ENCODE measurements at places on chromosomes 2 and 18.

DNA sequence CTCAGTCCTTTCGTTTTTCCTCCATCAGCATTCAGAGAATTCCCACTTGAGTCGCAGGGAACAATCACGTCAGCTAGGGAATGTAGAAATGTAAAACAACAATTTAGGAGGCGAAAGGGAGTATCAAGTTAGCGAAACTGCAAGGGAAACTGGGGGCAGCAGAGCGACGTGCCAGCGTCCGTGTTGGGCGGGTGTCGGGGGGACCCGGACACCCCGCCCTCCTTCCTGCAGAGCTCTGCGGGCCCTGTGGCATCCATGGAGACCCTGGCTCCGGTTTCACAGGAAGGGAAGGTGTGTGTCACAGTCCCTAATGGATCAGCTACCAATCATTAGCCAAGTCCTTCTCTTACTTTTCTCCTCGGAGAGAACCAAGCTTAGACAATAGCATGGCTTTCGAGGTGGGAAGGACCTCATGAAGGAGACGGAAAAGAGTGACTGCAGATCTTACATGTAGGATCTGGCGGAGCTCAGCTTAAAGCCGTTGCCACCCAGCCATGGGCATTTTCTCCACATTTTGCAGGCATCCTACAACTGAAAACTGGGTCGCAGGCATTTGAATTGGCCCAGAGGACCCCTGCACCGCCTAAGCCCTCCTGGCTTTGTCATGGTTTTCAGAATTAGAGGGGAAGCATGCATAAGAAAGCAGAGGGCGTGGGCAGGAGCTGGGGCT lies 33.7 kb downstream of the SOX11 start:
- DNase-seq = no peak

DNA sequence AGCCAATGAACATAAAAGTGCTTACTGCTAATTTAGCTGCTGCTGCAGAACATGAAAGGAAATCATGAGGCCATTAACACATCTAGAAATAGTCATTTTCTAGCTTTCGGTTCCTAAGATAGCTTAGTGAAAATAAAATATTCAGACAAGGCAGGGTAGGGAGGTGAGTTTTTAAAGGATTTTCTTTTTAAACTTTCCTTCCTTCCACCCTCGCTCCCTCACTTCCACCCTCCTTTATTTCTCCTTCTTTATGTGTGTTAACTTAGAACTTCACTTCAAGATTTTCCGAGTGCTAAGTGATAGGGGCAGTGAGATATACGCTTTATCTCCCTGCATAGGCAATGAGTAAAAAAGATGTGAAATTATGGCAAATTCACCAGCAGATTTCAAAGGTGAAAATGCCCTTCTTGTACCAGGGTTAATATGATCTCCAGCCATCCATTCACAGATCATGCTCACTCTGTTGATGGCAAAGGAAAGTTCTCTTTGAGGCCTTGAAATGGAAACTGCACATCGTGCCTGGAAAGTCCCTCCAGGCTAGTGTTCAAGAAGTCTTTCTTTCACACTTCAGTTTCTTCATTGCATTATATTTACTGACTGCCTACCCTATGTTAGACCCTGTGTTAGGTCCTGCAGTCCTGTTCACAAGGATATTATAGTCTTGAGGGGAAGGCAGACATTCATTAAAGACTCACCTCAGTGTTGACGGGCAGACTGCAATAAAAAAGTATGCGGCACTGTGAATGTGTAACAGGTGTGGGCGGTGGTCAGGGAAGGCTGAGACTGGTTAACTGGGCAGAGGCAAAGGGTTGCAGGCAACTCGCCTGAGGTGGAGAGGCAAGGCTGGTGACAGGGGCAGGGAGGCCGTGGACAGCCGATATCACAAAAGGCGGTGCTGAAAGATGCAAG lies 200.8 kb downstream of the PLCL1 start:
- no peak for DNase-seq

GRCh38 chr2:81598453-81598852 lies 1293.9 kb upstream of the LRRTM1 start:
- no peak for DNase-seq

DNA sequence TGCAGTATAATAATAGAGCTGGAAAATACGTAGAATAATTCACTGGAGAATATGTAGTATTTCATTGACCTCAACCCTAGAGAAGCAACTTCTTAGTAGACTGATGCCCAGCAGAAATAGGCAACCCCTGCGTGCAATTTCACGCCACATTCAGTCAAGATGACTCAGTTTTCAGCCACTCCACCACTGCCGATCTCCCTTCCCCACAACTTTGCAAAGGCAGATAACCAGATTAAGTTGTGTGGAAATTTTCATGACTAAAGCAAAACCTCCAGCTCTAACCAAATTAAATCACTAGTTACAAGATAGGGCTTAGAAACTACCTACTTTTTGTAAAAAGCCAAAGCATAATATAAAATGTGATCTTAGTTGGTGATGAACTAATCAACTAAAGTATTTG lies 63.3 kb upstream of the STK17B start:
- DNase-seq = no peak

DNA sequence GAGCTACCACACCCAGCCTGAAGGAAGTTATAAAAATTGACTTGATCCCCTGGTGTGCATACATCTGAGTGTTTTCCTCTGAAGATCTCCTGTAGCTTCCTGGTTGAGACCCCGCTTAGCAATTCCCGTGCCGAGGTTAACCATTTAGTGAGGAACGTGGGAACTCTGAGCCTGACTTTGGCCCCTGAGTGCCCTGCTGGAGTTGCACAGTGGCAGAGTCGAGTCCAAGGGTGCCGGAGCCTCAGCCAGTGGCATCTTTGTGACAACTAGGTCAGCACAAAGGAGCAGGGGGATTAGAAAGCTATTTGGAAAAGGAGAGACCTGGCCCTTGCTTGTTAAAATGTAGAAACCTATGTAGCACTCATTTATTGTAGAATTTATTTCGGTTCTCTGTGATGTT lies 561.2 kb upstream of the SALL3 start:
- no peak for DNase-seq

GRCh38 chr2:68237976-68238580 lies 14.3 kb downstream of the PPP3R1 start:
- no peak for DNase-seq

DNA sequence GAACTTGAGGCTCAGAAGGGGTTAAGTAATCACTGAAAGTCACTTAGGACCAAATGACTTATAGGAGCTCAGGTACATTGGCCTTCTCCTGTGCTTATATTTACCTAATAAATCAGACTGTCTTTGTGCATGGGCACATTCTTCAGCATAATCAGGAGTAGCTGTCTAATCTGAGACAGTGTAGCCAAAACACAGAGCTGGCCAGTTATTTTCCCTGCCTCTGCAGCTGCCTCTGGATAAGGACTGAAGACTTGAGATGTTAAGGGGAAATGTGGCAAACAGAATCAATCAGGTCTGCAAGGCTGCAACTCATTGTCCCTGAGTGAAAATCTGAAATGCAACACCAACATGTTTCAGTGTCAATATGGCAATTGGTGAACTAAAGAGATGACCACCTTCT lies 1.5 kb downstream of the FSHR start:
- DNase-seq = no peak

- no peak for DNase-seq
Observed at GRCh38 chr2:232588680-232589585, 38.4 kb downstream of the EIF4E2 start.

DNA sequence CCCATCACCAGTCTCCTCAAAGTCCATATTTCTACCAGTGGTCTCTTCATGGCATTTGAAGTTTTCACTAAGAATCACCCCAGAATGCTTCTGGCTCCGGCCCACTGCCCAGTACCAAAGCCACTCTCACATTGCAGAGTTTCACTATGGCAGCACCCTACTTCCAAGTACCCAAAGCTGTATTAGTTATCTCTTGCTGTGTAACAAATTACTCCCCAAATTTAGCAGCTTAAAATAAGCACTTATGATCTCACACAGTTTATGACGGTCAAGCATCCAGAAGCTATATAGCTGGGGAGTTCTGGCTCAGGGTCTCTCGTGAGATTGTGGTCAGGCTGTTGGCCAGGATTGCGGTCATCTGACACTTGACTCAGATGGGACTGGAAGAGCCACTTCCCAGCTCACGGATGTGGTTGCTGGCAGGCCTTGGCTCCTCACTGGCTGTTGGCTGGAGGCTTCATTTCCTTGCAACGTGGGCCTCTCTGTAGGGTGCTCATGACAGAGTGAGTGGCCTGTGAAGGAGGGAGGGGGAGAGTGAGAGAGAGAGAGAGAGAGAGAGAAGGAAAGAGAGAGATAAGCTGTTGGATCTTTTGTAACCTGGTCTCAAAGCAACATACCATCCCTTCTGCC lies 189.5 kb downstream of the CTIF start:
- DNase-seq = no peak

DNA sequence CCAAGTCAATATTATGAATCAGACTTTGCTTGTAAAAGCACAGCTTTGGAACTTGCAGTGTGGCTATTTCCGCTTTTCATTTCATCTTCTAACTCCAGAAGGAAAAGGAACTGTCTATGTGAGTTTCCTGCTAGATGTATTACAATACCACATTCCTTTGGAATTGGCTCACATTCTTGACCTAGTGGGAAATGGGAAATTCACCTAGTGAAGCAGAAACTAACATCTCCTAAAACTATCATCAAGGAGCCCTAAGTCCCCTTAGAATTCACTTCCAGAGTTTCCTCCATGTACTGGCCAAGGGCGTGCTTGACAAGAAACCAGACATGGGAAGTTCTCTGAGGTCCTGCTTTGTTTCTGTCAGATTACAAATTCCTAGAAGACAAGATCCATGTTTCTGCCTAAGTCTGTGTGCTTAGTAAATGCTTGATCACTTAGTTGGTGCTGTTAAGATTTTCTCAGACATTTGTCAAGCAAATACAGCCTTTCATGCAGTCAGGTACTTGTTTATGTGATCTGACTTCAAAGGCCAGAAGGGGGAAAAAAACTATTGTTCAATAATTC lies 275.7 kb upstream of the FN1 start:
- DNase-seq = no peak

GRCh38 chr2:231260442-231261208 lies 62.2 kb downstream of the ARMC9 start:
- no peak for DNase-seq

- DNase-seq = no peak
Observed at GRCh38 chr2:100193291-100193710, 50.9 kb upstream of the AFF3 start.

DNA sequence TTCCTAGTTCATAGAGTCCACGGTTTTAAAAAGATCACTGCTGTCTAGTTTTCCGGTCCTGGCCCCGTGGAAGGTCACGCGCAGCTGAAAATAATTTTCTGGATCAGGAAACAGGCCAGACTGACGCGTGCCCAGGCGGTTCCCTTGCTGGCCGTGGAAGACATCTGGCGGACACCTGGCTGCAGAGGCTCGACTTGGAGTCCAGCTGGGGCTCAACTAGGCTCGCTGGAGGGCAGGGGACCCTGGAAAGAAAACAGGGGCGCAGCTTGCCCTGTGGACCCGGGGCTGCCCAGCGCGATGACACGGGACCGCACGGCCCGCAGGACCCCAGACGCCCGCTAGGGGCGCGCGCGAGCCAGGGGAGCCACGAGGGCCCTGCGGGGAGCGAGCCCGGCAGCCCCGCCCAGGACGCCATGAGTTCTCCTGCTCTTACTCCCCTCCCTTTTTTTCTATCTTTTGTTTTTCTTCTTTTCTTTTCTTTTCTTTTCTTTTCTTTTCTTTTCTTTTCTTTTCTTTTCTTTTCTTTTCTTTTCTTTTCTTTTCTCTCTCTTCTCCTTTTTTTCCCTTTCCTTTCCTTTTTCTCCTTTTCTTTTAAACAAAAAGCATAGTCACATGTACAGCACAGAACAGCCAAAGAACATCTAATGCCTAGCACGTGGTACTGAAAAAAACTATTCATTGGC lies 43.2 kb upstream of the UBE2F start:
- peak; percentile 74 for DNase-seq

- no peak for DNase-seq
Observed at GRCh38 chr18:22224339-22224738, 55.0 kb downstream of the GATA6 start.

DNA sequence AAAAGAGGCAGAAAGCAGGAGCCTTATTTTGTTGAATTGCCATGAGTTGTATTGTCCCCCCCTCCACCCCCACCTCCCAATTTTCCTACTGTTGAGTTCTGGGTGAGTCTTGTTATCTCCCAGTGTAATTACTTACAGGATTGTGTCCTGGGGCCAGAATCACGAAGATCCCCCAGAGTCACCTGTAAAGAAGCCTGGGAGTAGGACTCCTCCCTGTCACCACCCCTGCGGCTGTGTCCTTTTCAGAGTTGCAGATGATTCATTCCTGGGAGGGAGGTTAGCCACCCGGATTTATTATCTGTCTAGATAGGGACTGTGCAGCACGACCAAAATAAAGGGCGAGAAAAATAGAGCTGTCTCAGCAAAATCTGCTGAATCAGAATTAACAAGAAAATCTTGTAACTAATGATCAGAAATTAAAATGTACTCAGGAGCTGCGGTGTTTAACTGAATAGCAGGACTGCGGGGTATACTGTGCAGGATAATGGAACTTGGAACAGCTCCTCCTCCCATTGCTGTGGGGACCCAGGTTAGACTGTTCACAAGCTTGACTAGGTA lies 81.7 kb upstream of the CAPN13 start:
- DNase-seq = no peak

DNA sequence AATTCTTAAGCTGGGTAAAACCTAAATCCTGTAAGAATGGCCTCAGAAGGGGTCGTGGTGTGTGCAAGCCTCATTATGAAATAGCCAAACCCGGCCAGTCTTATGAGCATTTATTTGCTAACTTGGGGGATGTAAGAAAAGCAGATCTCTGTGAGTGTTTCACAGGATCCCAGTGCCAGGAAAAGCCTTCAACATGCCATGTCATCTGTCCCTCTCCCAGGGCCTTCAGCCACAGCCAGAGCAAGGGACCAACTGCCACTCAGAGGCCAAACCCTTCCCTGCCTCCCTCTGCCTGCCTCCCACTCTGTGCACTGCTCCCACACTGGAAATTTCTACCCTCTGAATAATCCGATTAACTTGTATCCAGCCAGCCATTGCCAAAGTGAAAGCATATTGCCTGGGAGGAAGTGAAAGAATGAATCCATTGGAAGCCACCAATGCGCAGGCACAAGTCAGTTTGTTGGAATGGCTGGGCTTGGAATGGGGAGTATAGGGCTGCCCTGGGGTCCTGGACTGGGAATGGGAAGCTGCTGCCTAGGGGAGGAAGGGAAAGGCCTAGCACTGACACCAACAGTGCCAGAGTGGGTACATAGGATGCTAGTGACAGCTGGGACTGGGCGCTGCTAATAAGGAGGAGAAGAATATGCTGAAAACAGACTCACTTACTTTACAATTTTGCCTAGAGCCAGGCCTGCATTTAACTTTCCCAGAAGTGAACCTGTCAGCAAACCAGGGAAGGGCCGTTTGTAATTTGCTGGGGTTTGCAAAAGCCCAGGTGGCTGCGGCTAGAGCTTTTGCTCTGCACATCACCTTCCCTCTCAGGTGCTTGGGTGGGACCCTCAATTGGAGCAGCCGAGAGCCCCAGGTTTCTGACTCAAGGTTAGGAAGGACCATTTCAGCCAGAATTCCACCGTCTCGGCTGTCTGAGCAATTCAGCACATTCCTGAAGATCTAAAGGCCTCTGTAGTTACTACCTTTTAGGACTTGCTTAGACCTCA lies 146.6 kb upstream of the NCK2 start:
- DNase-seq = no peak

- DNase-seq = no peak
Observed at GRCh38 chr2:54000524-54000923, 29.7 kb upstream of the PSME4 start.

DNA sequence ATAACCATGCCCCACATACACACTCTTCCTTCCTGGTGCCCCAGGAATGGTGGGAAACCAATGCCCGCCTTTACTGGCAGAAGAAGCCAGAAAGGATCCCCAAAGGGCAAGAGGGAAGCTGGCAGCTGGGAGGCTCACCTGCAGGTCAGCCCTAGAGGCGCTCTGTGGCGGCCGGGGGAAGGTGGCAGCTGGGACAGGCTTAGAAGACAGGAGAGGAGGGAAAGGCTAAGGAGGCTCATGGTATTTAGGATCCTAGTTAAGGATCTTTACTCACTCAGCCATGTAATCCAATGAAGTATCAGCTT lies 23.8 kb downstream of the ADRA2B start:
- no peak for DNase-seq
